Vagina (tissue), 2 donors: ENCODE measurements at places on chromosomes 11 and 22.

- DNase-seq, result no peak
Measured at GRCh38 chr11:73374151-73374550, 2.0 kb upstream of the RELT start.

DNA sequence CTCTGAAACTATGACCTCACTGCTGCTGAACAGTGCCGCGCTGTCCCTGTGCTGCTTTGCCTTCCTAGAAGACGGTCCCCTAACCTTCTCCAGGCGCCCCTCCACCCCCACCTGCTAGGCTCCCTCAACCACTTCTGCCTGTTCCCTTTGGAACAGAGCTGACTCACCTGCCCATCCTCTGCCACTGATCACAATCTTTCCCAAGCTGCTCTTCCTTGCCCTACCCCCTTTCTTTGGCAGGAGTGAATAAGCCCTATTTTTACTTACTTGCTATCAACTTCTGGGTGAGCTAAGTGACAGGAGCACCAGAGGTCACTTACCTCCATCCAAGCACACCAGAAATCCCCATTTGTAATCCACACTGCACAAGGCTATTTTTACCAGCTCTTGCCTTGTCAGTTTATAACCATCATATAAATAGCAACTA is 116.0 kb upstream of the BID start:
- no peak for DNase-seq

- DNase-seq, result no peak
Measured at GRCh38 chr22:44193535-44193891, 12.8 kb downstream of the PARVG start.

DNA sequence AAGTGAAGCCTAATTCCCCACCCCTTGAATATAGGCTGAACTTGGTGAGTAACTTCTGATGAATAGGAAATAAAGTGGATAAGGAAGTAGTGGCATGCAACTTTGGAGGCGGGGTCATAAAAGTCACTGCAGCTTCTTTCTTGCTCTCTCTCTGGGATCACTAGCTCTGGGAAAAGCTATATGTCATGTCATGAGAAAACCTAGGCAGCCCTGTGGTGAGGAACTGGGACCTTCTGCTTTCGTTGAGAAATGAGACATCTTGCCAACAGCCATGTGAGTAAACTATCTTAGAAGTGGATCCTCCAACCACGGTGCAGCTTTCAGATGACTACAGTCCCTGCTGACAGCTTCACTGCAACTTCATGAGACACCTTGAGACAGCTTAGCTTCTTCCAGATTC is 15.7 kb downstream of the ZNF214 start:
- no peak for DNase-seq

DNA sequence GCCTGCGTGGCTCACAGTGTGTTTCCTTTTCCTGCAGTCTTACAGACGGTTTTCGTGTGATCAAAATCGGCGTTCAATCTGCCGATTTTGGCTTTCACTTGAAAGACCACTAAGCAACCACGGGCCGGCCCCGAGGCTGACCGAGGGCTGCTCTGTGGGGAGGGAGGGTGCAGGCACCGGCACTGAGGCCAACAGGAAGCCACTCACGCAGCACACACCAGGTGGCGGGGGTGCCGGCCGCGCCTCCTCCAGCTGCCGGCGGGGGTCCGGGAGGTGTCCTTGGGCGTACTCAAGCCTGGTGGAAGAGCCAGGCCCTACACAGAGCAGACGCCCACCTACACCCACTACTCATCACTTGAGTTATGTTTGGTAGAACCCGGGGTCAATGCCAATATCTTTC is 14.3 kb downstream of the TOLLIP start:
- DNase-seq, result no peak

DNA sequence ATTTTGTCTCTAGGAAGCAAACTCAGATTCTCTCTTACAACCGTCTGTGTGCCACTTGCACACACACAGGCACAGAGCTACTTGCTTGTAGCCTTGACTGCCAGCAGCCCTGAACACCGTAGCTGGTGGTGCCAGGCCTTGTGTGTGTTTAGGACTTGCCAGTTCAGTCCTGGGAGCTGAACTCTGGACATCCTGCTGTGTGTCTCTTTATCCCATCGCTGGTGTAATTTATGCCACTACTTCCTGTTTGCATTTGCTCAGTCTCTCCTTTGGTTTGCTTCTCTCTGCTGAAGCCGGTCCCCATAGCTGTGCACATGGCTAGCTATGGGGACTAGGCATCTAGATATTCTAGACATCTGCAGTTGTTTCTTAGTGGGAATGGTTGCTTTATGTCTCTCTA is 24.0 kb downstream of the MARK2 start:
- DNase-seq, result no peak

GRCh38 chr11:66659763-66660162 is 17.9 kb downstream of the RBM4B start:
- no peak for DNase-seq

DNA sequence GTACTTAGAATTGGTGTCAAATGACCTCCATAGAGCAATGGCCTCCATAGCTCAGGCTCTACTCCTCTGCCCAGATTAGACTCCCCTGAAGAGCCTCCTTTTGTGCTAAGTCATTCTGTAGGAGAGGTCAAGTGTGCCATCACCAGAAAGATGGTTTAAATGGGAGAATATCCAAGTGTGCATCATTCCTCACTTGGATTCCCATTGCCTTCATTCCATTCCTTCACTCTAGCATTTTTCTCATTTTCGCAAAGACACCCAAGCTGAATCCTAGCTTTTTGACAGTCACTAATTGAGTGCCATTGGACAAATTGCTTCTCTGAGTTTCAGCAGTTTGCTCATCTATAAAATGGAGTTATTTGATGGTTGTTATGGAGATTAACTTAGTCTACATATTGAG is 16.9 kb downstream of the CLMP start:
- no peak for DNase-seq
